Stimulated activated CD8-positive, alpha-beta memory T cell treated with anti-CD3 and anti-CD28 coated beads, Interleukin-7, amount 100 ng/mL, for 24 hours (primary cell): ENCODE measurements at places on chromosomes 6 and 20.

DNA sequence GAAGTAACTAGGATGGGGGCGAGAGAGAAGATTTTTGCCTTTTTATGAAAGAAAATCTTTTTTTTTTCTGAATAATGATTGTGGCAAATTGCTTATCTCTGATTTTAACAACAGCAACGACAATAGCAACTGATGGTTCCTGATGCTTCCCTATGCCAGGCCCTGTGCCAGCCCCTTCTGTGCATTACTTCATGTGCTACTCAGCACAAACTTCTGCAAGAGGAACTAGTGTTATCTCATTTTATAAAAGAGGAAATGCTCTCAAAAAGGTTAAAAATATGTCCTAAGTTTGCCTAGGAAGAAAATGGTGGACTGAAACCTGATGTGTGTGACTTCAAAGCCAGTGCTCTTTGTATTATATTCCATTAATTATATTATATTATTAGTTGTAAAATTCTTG is 74.0 kb upstream of the RALGAPA2 start:
- no peak for DNase-seq

- DNase-seq, result no peak
Observed at GRCh38 chr6:144055121-144055931, 40.0 kb downstream of the SF3B5 start.

DNA sequence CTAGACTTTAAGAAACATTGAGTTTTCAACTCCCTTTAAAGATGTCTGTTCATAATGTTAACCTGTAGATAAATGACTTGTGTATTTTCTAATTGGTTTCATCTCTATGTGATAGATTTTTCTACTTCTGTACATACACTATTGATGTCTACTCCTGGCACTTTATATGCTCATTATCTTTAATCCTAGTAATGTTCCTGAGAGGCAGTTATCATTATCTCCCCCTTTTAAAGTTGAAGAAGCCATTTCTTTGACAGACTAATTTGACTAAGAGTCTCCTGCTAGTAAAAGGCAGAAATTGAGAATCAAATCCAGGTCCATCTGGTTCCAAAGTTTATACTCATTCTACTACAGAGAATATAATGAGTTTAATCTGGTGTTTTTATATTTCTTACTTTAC is 137.2 kb upstream of the SAMD5 start:
- no peak for DNase-seq

DNA sequence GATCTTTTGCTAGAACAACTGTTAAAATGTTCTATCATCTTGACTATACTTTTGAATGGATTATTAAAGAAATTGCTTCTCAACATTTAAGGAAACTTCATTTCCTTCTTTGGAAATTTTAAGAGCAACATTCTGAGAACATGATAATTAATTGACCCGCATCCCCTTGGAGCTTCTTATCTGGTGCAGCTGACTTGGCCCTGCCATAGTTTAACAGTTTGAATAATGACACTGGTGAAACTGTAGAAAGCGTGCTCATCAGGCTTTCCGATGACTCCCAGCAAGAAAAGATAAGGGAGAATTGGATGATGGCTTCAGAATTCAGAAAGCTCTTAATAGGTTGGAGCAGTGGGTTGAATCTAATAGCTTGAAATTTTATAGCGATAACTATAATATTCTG is 38.1 kb downstream of the SNX9 start:
- DNase-seq, result no peak

DNA sequence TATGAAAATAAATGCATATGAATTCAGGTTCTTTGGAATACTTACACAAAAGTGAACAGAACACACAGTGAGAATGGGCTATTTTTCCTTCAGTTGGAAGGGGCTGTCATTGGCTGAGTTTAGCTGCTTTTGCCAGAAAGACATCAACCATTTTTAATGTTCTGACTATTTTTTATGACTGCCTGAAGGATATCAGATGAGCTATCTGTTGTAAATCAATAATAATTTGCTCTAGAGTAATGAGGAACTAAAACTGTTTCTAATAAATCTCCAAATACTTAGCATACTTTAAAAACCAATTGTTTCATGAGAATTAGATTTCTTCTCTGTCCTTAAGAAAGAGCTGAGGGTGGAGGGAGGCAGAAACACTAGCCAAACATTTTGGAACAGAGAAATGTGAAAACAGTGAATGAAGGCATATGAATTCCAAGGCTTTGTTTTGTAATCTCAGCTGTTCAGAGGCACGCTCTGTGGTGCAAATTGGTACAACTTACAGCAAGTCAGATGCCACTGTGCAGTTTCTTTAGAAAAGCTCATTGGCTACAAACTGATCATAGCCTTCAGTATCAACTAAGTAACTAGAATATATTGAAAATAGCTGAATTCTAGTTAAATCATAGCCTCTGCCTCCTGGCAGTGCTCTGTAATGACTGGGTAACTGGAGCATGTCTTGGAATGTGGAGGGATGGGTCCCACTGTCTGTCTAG is 228.9 kb upstream of the JAG1 start:
- no peak for DNase-seq

- no peak for DNase-seq
Observed at GRCh38 chr6:7176208-7176607, 68.4 kb downstream of the RREB1 start.

- DNase-seq, result no peak
Observed at GRCh38 chr20:24309596-24309995, 159.8 kb upstream of the SYNDIG1 start.

- no peak for DNase-seq
Observed at GRCh38 chr6:136350914-136351313, 61.3 kb upstream of the BCLAF1 start.

DNA sequence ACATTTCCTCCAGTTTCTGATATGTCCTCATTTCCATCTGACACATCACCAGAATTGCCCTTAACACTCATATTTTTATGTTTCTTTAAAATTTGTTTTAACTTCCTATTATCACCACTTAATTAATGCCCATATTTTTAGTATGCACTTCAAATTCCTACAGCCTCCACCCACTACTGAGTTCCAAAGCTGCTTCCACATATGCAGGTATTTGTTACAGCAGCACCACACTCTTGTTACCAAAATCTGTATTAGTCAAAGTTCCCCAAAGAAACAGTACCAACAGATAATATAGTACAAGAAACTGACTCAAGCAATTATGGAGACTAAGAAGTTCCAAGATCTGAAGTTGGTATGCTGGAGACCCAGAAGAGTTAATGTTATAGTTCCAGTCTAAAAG is 340.4 kb downstream of the GRIK2 start:
- no peak for DNase-seq

GRCh38 chr6:49548613-49549304 is 1.7 kb upstream of the C6orf141 start:
- no peak for DNase-seq

DNA sequence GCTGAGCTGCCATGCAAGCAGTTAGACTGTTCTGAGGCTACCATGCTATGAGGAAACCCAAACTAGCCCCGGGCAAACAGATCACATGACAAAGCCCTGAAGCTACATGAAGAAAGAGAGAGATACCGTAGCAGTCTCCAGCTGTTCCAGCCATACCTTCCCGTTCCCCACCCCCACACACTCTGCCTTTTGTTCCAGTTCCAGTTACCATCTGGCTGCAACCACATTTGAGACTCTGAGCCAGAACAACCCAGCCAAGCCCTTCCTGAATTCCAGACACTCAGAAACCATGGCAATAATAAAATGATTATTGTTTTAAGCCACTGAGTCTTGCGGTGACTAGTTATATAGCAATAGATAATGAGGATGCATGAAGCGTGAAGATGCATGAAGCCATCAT is 28.3 kb downstream of the RIN2 start:
- no peak for DNase-seq
